ENCODE measurements at places on chromosomes 2 and 18.

- no peak for DNase-seq
These were observed 91.7 kb downstream of the AGPS start for GRCh38 chr2:177484180-177484795.

GRCh38 chr2:128091726-128092080 lies 703 bp downstream of the UGGT1 start:
- no peak for DNase-seq

DNA sequence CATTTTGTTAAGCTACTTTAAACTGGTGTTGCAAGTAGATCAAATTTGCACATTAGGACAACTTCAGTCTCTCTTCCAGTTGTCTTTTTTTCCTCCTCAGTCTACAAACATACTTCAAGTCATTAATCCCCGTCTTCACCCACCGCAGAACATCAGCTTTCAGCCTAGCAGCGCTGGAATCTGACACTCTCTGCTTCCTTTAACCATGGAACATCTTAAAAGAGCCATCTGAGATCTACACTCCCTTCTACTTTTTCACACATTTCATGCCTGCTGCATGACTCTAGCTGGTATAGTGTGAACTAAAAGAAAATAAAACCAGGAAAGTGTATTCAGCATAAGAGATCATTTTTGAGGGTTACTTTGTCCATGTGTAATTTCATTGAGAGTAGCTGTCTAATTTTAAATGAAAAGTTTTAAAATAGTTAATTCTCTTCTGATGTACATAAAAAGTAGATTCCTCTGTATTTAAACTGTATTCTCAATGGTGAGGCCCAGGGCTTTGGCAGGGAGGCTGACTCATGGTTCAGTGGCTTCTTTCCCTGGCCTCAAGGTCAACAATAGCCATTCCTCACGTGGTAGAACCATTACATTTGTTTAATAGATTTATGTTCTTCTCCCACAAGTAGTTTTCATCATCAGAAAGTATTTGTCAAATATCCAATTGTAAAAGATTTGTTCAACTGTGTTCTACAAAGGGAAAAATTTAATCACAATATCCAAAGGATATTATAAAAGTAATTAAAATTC lies 16.5 kb downstream of the SGPP2 start:
- DNase-seq = no peak

DNA sequence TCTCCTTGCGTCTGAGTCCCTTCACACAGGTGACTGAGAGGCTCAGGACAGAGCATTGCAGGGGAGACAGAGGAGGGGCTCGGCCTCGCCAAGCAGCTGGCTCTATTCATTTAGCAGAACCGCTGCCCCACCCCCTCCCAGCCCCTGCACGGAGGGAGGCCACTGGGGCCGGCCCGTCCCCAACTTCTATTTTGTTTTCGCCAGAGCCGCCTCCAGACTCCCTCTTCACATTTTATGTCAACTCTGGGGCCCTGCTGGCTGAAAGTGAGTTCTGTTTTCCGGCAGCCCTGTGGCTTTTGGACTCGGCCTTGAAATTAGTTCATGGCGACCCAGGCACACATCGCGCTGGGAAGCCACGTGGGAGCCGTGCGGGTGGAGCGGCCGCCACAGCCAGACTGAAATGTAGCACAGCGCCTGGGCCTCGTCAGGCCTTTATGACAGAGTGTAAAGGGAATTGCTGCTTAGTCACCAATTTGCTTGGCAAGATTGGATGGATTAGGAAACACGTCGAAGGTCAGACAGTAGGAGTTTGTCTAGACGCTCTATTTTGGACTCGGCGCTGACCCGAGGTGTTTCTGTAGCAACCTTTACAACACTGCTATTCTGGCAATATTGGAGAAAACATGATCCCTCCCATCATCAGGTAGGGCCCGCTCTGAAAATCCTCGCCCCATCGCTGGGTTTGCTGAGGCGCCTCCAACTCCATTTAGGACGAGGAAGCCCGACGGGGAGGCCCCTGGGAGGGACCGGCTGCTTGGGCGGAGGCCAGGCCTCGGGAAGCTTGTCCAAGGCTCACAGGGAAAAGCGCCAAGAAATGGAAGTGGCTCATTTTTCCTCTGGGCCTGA lies 90.7 kb upstream of the CTDP1 start:
- no peak for DNase-seq

DNA sequence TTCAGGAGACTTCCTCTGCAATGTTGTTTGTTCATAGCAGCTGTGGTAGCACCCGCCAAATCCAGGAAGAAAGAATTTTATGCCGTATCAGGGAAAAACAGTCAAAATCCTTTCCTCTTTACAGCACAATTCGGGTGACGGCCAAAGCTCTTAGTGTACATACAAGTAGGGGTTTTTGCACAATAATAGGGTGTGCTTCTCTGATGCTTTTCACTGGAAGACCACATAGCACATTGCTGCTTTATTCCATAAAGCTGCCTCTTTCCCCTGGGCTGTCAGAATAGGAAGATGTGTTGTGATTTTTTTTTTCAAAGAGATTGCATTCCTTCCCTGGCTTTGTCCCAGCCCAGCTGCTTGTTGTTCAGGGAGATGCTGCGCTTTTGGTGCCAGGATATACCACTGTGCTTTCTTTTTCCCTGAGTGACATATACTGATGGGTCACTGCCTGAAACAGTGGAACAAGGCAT lies 27.2 kb upstream of the LANCL1 start:
- no peak for DNase-seq

DNA sequence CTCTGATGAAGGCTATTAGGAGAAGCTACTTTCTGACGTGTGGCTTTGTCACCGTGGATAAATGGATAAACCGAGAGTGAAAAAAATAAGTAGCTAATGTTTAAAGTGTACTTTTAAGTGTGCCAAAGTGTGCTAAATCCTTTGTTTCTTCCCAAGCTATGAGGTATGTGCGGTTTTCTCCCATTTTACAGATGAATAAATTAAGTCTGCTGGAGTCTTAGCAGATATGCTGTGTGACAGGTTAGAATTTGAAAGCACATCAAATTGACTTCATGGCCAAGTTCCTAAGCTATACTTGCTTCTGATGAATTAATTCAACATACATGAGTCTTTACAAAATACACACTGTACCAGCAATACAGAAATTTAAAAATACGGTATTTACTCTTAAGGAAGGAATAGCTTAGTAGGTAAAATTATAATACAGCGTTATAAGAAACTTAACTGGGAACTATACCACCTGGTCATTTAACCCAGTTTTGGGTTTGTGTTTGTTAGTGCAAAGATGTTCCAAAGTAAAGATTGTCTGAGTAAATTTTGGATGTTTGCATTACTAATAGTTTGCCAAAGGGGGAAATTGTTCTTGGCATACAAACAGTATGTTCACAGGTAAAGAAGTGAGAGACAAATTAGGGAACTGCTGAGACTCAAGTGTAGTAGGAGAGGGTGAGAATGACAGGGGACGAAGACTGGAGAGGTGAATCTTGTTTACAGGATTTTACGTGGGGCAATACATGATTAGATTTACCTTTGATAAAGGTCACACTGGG lies 1.4 kb downstream of the AGPS start:
- no peak for DNase-seq

DNA sequence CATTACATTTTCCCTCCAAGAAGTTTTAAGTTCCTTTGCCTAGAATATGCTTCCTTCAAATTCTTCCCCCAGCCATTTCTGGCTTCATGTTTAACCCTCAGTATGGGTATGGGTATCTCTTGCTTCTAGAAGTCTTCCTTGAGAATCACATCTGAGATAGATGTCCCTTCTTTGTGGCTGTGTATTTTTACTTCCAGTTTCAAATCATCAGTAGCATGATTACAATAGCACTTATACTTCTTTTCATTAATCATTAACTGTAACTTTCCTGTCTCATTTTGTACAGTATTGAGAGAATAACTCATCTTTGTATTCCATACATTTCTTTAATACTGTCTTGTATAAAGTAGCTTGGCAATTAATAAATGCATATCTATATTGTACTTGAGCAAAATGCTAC lies 17.3 kb upstream of the PDE1A start:
- DNase-seq = no peak

DNA sequence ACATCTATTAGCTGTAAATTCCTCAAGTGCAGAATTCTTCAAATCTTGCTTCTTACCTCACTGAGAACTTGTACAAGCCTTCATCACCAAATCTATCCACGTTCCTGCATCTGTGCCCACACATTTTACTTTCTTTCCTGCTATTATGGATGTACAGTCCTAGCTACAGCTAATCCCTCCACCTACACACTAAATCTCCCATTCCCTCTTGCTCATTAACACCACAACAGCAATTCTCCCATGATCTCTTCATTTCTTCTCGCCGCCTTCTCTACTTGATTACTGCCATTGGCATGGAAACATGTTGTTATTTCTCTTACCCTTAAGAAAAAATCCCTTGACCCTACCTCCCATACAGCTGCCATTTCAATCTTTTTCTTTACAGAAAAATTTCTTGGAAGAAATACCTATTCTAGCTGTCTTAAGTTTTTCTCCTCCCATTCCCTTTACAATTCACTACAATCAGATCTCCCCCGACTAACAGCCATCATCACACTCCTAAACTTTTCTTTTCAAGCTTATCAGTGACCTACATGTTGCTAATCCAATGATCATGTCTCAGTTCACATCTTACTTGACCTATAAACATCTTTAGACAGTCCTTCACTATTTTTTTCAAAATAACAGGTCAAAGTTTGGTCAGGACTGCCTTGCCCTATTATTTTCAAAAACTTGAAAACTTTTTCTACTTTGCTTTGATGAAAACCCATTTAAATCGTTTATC lies 41.0 kb downstream of the ROCK2 start:
- no peak for DNase-seq

GRCh38 chr2:203510256-203510940 lies 24.7 kb downstream of the RAPH1 start:
- no peak for DNase-seq

DNA sequence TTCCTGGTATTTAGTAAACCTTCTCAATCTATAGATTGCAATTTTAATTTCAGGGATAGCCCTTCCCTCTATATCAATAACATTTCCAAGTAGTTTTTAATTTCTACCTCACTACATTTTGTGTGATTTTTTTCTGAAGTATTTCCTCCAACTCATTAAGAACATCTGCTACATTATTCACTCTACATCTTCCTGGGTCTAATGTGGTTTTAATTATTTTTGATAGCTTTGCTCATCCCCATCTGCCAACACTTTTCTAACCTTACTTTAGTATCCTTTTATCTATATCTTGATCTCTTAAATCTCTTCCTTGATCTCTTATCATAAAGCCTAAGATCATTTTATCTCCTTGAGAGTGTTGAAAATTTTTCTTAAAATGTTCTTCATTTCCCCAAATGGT lies 278.3 kb upstream of the CYP26B1 start:
- no peak for DNase-seq

- no peak for DNase-seq
These were observed 5.1 kb downstream of the HNMT start for GRCh38 chr2:137969418-137969765.

DNA sequence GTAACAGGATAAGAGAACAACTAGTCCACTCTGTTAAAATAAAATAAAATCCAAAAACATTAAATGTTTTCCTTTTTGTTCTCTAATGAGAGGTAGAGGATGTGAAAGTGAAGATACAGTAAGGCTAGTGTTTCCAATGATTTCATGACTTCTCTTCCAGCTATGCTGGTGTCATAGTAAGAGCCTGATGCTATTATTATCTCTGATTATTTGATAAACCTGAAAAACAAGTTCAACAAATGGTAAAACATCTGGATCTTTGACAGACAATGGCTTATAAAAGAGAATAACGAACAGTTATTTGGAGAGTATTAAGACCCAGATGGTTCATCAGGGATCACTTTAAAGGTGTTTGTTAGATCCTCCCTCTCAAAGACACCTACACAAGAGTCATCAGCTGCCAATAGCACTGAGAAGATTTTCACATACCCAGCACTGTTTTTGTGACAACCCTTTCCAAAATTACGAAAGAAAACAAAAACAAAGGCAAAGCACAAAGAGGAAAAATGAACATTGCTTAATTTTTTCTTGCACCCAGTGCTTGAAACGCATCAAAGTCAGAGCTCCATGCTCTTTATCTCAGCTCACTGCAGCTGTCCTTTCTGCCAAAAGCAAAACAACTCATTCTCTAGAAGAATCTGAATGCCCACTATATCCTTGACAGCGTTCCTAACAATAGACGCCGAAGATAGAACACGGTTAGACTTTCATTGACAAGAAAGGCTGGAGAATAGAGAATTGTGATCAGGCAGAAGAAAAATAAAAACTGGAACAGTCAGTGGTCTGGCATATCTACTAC lies 168.6 kb downstream of the SLC8A1 start:
- no peak for DNase-seq

- no peak for DNase-seq
These were observed at the start of gene DQX1 for GRCh38 chr2:74525717-74526648. Gene DQX1, minus strand, starts transcription at chr2:74526231. Its CDS starts 502 bp downstream, at chr2:74525729.

Data from cortex of kidney (tissue), 1 donor.